Globus pallidus (tissue), 1 donor: ENCODE measurements at places on chromosomes 3 and 15.

- no peak for DNase-seq
These were observed 74.0 kb upstream of the SNRPA1 start for GRCh38 chr15:101368861-101369642.

GRCh38 chr15:63765338-63765737, 68.4 kb downstream of the HERC1 start:
- no peak for DNase-seq

DNA sequence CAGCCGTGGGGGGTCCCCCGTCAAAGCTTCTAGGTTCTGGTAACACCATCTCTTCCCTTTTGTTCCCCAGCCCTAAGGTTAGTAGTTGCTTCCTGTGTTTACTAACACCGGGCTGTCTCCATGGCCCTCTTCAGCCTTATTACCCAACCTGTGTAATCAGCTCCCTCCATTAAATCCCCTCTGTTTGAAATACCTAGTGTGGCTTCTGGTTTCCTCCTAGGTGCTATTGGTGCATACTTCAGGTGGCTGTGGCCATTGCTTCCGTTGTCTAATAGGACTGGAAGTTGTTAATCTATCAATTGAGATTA, 35.3 kb downstream of the MOBP start:
- DNase-seq, result no peak

GRCh38 chr15:65032801-65033537, 3.5 kb upstream of the MTFMT start:
- peak; percentile 52 for DNase-seq

GRCh38 chr3:125670945-125671344, 75.6 kb upstream of the OSBPL11 start:
- no peak for DNase-seq

- no peak for DNase-seq
These were observed 409.8 kb upstream of the TMCO5A start for GRCh38 chr15:37524601-37525000.

DNA sequence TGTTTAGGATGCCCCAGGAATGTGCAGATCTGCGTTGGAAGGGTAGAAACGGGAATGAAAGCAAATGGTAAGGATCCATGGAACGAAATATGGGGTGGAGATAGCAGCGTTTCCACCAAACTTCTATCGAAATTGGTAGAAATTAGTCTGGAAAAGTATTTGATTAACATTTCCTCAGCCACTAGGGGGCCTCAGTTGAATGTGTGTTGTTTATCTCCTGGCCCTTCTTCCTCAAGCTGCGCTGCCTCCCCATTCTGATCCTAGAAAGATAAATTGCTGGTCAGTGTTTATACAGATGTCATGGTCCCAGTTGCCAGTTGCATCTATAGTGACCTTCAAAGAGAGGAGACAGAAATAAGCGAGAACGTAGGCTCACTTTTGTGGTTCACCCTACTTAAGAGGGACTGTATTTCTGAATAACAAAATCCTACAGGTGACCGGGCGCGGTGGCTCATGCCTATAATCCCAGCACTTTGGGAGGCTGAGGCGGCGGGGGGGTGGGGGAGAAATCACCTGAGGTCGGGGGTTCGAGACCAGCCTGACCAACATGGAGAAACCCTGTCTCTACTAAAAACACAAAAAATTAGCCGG, 457.1 kb downstream of the SQOR start:
- DNase-seq, result peak; percentile 26

DNA sequence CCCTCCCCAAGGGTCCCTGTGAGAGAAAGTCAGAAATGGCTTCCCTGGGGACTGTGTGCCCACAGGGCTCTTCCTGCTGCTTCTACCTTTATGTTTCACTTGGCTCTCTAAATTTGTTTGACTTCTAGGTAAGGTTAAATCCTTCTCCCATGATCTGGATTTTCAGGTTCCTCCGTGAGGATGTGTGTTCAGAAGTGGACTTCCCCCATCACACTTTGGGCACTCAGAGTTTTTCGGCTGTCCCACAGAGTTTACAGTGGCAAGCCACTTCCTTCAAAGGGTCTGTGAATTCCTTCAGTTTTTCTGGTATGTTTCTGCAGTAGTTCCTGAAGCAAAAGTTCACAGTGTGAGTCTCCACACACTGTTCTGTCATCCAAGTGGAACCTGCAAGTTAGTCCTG, 30.9 kb upstream of the RARB start:
- DNase-seq, result no peak

DNA sequence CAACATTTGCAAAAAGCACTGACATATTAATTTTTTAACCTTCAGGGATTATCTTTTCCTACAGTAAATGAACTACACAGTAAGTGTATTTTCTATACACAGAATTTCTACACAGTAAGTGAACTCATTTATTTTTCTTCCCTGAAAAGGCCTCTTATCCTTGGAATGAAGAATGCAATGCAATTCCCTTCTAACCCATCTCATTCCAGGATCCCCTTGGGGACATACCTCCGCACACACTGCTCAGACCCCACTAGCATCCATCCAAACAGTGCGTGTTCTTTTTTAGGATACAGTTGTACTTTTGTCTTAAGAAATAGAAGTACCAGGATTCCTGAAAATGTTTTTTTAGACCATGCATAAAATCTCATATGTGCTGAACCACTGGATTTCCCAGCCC, 152.8 kb downstream of the UACA start:
- no peak for DNase-seq

DNA sequence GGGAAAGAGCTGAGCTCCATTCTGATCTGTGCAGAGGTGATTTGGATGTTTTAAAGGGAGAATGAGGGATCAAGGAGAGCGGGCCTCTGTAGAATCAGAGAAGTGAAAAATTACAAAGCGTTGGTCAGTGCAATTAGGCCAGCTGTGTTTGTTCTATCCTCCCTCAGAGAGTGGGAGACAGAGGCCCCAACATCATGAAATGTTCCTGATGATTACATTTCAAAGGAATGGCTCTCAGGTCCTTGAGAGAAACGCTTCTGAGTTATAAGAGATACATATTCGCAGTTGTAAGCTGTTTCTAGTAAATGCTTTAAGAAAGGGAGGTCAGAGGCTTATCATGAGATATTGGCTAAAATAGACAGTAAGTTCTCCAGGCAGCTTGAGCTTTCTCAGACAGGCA, 15.7 kb upstream of the CAND2 start:
- no peak for DNase-seq

DNA sequence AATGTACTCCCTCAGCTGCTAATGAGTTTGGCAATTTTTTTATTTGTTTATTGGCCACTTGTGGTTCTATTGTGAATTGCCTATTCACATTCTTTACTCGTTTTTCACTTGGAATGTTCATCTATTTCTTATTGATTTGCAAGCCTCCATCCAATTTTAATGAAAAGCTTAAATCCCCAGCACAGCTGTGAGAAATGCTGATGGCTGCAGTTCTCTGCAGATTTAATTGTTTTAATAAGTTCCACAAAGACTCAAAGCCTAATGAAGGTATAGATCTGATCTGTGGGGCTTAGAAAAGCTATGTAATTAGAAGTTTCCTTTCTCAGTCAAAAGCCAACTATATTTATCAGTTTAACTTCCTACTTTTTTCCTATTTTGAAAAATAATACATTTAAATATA, 41.5 kb downstream of the LYZL4 start:
- no peak for DNase-seq

- DNase-seq, result peak; percentile 43
These were observed 84.8 kb upstream of the WNT5A start for GRCh38 chr3:55571913-55572312.

- peak; percentile 14 for DNase-seq
These were observed 152.9 kb upstream of the GOLIM4 start for GRCh38 chr3:168248383-168249204.

GRCh38 chr15:89443581-89443980, 52.8 kb downstream of the RHCG start:
- no peak for DNase-seq

- DNase-seq, result no peak
These were observed 49.5 kb upstream of the SEC13 start for GRCh38 chr3:10370429-10370828.

- no peak for DNase-seq
These were observed 145.3 kb downstream of the FOXP1 start for GRCh38 chr3:71438071-71438685.

GRCh38 chr3:57145852-57146251, 19.3 kb downstream of the IL17RD start:
- no peak for DNase-seq

GRCh38 chr3:46898321-46899150, 21.0 kb downstream of the PTH1R start:
- no peak for DNase-seq

DNA sequence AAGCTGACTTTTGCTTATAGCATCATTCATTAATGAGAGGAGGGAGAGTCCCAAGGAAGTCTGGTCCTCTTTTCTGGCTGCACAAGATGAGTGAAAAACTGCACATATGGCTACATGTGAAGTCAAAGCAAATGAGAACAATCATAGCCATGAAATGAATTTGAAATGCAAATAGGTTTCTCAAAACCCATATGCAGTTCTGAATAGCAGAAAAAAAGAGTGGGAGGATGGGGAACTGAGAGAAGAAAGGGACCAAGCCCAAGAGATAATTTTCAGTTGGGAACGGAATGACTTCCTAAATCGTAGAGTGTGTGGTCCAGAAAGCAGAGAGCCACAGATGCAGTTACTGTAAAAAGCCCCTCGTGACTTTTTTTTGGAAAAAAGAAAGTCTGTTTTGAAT, 66.3 kb downstream of the GTPBP8 start:
- DNase-seq, result no peak

GRCh38 chr3:89522155-89522554, 414.7 kb downstream of the EPHA3 start:
- no peak for DNase-seq

DNA sequence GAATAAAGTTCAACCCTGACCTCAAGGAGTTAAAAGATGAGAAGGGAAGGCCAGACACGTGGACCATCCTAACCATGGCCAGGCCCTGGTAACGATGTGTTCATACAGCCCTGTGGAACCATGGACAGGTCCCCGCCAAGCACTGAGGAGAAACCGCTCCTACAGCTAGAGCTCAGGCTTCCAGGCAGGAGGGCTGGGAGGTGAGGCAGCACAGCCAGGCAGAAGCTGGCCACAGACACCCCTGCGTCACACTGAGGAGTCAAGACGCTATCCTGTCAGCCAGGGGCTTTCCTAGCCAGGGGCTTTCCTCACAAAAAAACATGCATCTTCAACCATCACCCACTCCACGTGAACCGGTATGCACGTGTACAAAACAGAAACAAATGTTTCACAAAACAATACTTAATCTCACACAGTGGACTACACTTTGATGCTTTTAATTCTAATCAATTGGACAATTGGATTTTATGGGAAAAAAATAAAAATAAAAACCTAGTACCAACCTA, 73.2 kb downstream of the TBC1D2B start:
- no peak for DNase-seq

GRCh38 chr3:97187771-97188170, 373.4 kb downstream of the EPHA6 start:
- DNase-seq, result no peak

- DNase-seq, result no peak
These were observed 200.7 kb downstream of the KCNH8 start for GRCh38 chr3:19348941-19349564.

GRCh38 chr3:34284959-34285826, 486.8 kb downstream of the PDCD6IP start:
- no peak for DNase-seq

- peak; percentile 70 for DNase-seq
These were observed 5.7 kb downstream of the LYSMD2 start for GRCh38 chr15:51731549-51732267.

GRCh38 chr3:120769436-120769835, 26.9 kb downstream of the GTF2E1 start:
- no peak for DNase-seq

- no peak for DNase-seq
These were observed 35.4 kb downstream of the MASP1 start for GRCh38 chr3:187256051-187256616.

DNA sequence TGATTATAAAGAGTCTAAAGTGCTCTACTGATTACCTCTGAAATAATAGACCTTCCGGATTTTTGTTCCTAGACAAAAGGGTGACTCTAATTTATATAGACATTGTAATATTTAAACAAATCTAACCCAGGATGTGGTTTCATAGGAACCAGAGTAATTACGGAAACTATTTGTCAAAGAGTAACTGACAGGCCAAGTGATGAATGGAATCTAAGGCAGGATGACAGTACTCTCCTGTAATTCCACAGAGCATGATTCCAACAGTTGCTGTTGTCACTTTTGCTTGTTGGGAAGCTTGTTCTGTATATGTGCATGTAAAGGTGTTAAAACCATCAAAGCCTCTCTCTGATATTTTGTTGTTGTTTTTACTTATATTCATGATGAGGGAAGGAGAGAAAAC, 1141.0 kb downstream of the IGSF11 start:
- no peak for DNase-seq

GRCh38 chr3:15934389-15935195, 136.8 kb upstream of the ANKRD28 start:
- DNase-seq, result no peak

GRCh38 chr3:131387796-131388489, 6.4 kb downstream of the NUDT16 start:
- no peak for DNase-seq

DNA sequence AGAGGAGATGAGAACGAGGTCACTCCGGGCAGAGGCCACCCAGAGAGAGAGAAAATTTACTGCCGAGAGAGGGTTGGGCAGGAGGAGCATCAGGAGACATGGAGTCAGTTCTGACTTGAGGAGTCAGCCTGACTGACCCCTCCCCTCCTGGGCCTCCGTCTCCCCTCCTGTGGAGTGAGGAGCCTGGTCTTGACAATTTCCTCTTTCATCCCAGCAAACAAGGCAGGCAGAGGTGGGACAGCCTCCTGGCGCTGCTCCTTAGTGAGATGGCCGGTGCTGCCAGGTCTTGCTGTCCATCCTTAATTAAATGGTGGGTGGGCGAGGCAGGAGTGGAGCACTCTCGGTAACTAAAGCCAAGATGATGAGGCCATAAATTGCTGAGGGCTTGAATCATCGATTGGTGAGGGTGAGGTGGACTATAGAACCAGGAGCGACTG, 60.6 kb downstream of the CYP11A1 start:
- DNase-seq, result no peak

GRCh38 chr3:105527949-105528348, 161.2 kb downstream of the ALCAM start:
- no peak for DNase-seq

DNA sequence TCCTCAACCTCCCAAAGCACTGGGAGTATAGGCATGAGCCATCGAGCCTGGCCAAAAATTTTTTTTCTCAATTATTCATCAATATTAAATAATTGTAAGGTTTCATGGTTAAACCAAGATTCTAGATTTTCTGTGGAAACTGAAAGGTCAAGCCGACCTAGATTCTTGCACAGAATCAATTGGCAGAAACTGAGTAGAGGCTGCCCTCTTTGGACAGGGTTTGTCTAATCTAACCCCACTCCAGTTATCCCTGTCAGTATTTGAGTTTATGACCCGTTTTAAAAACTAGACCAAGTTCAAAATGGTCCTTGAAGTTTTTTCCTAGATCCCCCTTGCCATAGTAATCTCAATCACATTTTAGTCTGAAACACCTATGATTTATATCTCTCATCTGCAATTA, 8.6 kb upstream of the ADAM10 start:
- peak; percentile 75 for DNase-seq

DNA sequence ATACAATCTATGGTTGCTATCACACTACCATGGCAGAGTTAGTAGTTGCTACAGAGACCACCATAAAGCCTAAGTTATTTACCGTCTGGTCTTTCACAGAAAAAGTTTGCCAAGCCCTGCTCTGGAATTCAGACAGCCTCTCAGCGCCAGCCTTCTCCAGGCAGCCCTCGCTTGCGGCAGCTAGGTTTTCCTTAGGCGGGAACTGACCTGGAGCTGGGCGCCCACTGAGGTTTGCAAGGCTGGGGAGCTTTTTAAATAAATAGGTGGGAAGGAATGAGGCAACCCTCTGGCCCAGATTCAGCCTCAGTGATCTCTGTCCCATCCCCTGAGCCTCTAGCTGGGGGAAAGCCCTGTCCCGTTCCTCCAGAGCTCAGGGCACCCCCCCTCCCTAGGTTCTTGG, 1.2 kb downstream of the CTSH start:
- DNase-seq, result no peak
